CD4-positive, alpha-beta T cell treated with Interferon alpha-2 for 1 hour (primary cell): ENCODE measurements at places on chromosomes 1 and 21.
A peak's percentile ranks its signal among the peaks of the same experiment; 100 is the strongest.

GRCh38 chr1:181985936-181986906 lies 75.3 kb downstream of the ZNF648 start:
- DNase-seq, result no peak

DNA sequence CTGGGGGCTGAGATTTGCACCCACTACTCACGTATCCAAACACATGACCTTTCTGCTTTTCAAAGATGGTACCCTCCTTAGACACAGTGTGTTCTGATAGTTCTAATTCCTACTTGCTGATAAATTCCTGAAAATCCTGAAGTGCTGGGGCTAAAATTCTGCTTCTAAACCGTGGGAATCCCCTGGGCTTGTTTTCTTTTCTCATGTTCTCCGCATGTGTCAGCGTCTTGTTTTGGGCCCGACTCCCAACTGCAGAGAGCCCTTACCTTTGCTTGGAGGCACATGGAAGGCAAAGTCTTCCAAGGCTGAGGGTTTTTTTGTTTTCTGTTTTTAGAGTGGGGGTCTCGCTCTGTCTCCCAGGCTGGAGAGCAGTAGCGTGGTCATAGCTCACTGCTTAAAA lies 27.2 kb downstream of the PSMG1 start:
- DNase-seq, result no peak

DNA sequence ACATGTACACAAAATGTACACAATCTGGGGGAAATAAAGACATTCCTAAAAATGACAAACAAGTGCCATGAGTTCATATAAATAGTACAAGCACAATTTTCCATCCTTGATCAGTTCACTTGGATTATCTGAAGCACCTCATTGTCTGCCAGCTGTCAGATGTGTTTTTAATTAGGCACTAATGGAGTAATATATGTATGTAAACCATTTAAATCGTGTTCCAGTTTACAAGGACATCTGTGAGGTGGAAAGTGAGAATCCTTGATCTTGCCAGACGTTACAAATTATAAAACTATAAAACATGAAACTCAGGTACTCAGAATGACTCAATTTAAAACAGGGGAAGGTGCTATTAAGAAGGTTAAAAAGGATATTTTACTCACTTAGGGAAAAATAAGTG lies 1312.2 kb downstream of the PLA2G4A start:
- DNase-seq, result no peak

DNA sequence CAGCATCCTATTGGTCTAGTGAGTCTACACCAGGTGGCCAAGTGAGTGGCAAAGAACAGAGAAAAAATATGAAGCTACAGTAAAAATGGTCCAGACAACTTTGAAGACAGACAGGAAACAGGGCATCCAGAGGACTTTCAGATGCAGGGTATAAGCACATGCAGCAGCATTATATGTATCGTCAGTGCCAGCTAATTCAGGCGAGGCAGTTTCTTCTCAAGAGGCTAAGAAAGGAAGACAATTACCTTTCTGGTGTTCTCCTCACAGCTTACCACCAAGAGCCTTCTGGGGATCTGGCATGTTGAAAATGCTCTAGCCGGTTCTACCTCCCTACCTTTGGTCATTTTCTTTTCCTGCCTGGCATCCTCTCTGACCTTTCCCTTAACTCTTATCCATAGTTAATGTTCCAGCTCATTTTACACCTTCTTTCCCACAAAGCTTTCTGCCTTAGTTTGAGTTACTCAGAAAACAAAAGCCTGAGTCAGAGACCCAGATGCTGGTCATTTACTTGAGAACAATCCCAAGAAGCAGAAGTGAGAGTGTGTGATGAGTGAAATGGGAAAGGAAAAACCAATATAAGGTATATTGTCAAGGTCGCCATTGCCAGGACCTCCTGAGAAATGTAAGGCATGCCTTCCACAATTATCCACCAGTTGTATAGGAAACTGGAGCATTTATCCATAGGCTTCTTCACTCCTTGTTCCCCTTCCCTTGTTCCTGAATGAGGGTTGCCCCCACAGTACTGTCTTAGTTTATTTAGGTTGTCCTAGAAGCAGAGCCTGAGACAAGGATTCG lies 444.1 kb downstream of the PLPP3 start:
- no peak for DNase-seq

GRCh38 chr1:115428676-115429075 lies 90.6 kb upstream of the NGF start:
- DNase-seq, result no peak

DNA sequence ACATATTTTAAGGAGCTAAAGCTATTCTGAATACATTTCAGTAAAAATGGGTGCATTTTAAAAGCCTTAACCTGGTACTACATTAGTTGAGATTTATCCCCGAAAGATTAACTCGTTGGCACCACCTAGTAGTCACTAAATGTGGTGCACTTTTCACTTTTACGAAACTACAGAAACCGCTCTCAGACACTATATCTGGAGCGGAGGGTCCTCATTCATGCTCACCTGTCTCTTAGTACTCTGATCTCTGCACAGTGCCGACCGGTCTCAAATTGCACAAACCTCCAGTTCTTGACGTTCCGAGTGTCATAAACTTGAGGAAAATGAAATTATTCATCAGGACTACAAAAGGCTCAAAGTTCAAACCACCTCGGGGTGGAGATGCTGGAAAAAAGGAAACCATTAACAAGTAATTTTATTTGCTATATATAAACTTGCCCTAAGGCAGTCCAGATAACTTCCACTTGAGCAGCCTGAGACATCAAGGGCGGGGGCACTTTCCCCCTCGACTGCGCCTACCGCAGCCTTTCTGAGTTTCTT lies 722 bp downstream of the LZIC start:
- DNase-seq, result peak; percentile 2

GRCh38 chr1:201566933-201567801 lies 28.2 kb downstream of the NAV1 start:
- DNase-seq, result no peak

GRCh38 chr21:36710729-36711048 lies 11.8 kb downstream of the SIM2 start:
- DNase-seq, result no peak

DNA sequence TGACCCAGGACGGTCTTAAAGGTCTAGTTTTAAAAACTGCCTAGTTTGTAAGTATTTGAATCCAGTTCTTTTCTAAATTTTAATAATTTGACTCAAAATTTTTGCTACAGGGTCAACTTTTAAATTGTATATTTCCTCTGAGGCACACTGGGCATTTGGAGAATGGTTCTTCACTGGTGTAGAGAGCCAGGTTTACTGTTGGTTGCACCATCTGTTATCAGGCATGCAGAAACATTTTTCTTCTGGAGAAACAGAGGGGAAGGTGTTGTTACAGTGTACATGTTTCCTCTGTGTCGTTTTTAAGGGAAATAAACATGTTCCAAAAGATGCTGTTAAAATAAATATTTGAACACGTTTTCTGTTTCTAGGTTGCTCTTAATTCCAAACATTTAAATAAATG lies 39.0 kb upstream of the RWDD3 start:
- no peak for DNase-seq

- DNase-seq, result no peak
Measured at GRCh38 chr1:238647877-238648276, 738.5 kb upstream of the CHRM3 start.

GRCh38 chr21:28356422-28356821 lies 636.3 kb downstream of the LTN1 start:
- no peak for DNase-seq

DNA sequence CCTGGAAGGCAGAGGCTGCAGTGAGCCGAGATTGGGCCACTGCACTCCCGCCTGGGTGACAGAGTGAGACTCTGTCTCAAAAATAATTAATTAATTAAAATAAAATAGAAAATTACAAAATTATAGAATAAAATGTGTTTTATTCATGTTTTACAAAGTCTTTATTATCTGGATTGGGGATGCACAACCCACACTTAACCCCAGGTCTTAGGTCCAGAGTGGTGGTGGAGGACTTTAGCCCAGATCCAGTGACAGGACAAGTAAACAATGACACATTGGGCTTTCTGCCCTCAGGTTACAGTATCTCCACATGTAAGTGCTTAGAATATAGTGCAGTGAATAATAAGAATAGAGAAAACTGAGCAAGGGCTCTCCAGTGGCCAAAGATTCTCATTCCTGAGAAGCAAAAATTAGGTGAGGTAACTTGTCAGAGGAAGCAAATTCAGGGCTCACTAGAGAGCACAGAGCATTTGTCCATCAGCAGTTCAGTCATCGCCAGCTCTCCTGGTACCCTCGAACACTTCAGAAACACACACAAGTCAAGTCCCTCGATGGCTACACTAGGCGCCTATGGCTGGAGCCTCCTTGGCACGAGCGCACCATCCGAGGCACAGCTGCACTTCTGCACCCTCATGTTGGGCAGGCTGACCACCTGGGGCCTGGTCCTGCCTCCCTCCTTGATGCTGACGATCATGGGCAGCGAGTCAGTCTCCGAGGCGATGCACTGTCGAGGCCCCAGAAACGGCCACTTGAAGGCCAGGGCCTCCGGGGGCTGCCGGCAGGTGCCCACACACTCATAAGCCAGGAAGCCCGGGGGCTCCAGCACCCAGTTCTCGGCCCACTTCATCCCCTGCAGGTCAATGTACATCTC lies 2.6 kb downstream of the LEFTY1 start:
- DNase-seq, result no peak

DNA sequence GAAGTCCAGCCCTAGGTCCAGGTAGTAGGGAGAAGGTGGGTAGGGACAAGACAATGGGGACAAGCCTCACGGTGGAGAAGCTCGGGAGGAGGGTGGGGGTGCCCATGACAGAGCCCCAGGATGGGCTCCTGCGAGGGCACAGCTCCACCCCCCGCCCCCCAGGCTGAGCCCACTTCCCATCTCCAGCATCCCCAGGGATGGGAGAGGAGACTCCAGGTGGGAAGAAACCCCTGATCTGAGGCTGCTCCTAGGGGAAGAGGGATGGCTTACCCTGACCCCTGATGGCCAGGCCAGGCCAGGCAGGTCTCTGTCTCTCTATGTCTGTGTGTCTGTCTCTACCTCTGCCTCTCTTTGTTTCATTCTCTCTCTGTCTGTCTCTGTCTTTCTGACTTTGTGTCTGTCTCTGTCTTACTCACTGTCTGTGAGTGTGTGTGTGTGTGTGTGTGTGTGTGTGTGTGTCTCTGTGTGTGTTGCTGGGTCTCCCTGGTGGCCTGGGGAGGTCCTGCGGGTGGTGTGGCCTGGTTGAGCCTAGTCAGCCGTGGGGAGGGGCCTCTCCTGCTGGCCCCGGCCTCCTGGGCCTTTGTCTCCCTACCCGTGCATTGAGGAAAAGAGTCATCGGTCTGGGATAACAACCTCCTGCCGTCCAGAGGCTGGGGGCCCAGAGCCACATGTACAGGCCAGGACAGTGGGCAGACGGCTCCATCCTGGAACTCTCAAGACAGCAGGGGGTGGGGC lies 45.7 kb downstream of the WNT9A start:
- no peak for DNase-seq

DNA sequence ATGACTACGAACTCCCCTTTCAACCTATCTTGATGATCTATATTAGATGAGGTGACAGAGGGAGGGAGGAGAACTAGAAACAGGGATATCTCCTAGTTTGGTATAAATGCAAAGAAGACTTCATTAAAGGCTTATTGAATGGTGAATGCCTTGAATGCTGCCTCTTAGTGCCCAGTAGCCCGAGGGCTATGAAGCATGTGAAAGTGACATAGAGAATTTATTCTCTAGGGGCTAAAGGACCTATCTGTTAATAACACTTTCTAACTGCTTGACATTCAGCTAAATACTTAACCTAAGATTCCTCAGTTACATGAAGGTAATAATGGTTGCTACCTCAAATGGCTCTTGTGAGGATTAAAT lies 764.1 kb downstream of the LTN1 start:
- DNase-seq, result no peak

- DNase-seq, result no peak
Measured at GRCh38 chr1:172755099-172755498, 96.2 kb downstream of the FASLG start.

GRCh38 chr1:6179564-6180175 lies 451 bp downstream of the CHD5 start:
- no peak for DNase-seq

DNA sequence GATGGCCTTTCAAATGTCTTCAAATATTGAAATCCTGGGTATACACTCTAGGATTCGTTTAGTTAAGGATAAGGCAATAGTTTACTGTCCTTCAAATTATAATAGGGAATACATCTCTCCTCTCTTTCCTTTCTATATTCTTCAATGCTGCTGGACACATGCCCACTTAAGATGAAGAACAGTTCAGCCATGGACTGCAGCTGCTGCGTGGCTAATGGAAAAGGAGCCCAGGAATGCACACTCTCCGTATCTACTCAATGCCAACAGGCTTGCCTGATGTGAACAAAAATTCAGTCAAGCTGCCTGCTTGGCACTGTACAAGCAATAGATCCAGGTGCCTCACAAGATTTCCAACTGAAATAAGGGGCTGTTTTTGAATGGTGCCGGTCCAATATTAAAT lies 321.2 kb upstream of the LYPLAL1 start:
- DNase-seq, result no peak

- DNase-seq, result no peak
Measured at GRCh38 chr1:59401581-59401980, 104.7 kb downstream of the FGGY start.

DNA sequence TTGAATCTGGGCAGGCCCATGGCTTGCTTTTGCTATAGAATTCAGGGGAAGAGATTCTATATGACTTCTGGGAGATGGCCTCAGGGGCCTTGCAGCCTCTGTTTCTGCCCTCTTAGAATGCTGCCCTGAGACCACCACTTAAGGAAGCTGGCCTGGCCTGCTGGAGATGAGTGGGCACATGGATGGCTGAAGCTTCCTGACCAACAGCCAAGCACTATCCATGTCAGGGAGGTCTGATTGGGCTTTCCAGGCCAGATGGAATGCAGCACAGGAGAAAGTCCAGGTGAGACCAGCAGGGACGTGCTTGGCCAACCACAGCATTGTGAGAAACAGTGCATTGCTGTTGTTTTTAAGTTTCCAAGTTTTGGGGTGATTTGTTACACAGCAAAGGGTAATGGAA lies 308.1 kb downstream of the PTPRU start:
- no peak for DNase-seq

DNA sequence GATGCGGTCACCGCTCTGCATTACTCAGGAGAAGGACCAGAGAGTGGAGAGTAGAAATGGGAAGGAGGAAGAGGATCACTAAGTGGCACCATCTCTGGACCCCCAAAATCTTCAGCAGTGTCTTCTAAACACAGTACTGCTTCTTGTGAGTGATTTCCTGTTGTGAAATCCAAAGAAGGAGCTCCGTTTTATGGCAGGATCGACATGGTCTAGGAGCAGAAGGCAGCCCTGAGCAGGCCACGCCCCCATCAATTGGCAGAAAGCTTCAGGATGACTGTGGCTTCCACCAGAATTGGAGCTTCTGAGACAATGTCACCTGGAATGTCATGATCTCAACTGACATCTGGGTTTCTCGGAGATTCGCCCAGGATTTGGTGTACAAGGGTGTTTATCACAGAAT lies 171.5 kb downstream of the ADSS2 start:
- no peak for DNase-seq

GRCh38 chr1:18354612-18355011 lies 126.1 kb upstream of the KLHDC7A start:
- DNase-seq, result no peak

DNA sequence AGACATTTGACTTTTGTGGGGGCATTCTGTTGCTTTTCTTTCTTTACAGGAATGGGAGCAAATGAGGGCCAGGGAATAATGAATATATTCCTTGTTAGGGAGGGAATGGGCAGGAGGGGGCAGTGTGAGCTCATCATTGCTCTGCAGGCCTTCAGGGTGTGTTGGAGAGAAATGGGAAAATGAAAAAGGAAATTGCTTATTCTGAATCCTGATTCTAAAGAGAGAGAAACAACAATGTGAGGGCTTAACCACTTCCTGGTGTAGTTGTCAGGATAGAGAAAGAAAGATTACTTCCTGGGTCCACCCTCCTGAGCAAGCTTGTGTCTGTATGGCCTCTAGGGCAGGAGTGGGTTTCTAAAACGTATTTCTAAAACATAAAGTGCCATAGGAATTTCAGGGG lies 28.3 kb downstream of the VANGL2 start:
- peak; percentile 30 for DNase-seq

- no peak for DNase-seq
Measured at GRCh38 chr1:32350785-32351398, 11.4 kb downstream of the FAM229A start.
